Ascending aorta (tissue), 2 donors: ENCODE measurements at places on chromosomes 7 and 10. TPM values are rescaled to one million over a fixed set of nuclear protein-coding genes. Genes with fewer than 3 reads are reported as not detected.

DNA sequence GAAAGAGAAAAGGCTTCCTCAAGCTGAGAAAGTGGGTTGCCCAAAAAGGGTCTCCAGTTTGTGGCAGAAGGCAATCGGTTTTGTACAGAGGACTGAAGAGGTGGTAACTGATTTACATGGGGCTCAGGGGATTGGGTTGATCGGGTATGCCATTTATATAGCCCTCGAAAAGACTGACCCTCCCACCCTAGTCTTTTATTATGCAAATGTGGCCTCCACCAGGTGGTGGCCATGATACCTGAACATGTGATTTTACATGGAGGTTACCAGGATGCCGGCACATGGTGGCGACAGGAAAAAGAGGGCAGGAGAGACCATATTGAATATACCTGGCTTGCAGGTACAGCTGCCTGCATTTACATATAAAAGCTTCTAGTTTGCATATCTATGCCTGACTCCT lies 36.7 kb downstream of the ATE1 start:
- peaks cover 17% of the 10 kb centered on the region for H3K36me3 ChIP-seq
- H3K4me3 ChIP-seq: no peak overlapping the region

DNA sequence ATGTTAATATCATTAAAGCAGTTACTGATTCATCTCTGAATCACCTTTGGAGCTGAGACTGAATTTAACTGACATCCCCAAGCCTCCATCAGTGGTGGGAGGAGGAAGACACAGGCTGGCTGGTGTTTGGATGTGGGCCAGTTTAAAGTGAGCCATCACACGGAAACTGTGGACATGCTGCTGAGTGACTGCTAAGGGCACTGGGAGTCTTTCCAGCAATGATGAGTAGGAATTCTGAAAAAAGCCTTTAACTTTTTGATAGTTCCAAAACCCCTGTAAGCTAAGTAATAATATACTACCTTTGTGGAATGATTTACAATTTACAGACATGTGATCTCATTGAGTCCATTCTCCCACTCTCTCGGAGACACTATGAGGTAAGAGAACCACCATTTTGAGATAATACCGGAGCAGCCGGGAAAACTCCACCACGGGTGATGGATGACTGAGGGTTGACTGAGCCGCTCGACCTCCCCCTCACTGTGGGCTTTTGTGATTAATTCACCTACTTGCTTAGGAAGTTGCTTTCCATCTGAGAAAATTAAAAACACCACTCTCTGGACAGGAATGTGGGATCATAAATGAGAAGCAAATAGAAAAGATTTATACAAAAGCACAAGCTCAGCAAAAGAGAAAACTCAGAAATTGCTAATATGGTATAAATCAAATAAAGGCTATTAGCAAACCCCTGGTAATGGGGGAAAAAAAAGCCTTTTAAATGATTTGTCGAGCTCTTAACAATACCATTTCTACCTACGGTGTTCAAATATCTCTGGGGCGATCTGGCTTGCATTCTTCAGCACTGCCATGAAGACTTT lies 194.8 kb downstream of the FANK1 start:
- no peaks in the 10 kb centered on the region for H3K4me1 ChIP-seq
- no peak for DNase-seq
- no peak overlapping the region for H3K4me3 ChIP-seq
- H3K27ac ChIP-seq: no peak overlapping the region

GRCh38 chr7:152967958-152968357 lies 208.4 kb downstream of the ACTR3B start:
- DNase-seq: no peak
- no peaks in the 10 kb centered on the region for H3K4me1 ChIP-seq
- no peak overlapping the region for H3K27ac ChIP-seq
- no peaks in the 10 kb centered on the region for H3K36me3 ChIP-seq

DNA sequence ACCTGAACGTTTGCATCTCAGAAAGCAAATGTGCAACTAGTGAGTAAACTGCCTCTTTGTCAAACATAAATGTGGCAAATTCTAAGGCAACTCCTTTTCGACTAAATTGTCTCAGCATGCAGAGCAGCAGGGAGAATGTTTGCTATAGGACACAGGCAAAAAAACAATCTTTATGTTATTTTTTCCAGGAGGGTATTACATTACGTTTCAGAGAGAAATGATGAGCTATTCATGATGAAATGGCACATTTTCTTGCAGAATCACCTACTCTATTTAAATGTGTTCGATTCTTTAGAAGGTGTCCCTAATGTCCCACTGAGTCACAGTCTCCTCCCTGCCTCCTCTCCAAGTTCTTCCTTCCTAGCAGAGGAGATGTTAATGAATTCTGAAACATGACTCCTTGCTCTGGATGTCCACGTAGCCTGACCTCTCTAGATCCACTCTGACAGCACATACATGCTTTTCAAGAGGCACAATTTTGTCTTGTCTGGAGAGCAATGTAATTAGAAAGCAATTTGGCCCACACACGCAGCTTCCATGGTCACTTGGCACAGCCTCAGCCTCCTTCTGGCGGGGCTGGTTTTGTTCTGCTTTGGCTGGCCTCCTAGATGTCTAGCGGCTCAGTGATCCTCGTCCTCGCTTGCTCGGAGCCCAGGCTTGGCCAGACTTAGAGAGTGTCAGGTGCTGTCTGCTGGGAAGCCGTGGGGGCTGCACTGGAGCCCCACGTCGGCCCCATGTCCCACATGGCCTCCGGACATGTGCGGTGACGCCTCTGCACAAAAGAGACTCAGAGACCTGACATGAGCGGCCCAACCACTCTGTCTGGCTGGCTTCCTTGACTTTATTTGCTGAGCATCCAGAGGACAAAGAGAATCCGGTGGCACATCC lies 125.7 kb upstream of the ZNF438 start:
- no peaks in the 10 kb centered on the region for H3K27me3 ChIP-seq
- peaks cover 16% of the 10 kb centered on the region for H3K4me1 ChIP-seq
- peak overlapping the region; percentile 9 for H3K4me3 ChIP-seq

- no peaks in the 10 kb centered on the region for H3K36me3 ChIP-seq
- no peaks in the 10 kb centered on the region for H3K27me3 ChIP-seq
- no peak for DNase-seq
- no peak overlapping the region for H3K27ac ChIP-seq
- no peak overlapping the region for H3K4me3 ChIP-seq
- H3K4me1 ChIP-seq: no peaks in the 10 kb centered on the region
Measured at GRCh38 chr7:116135306-116135705, 75.0 kb upstream of the TES start.

GRCh38 chr7:99314504-99314903 lies 11.2 kb upstream of the ARPC1A start:
- H3K36me3 ChIP-seq: no peaks in the 10 kb centered on the region
- no peak overlapping the region for H3K4me3 ChIP-seq
- H3K4me1 ChIP-seq: peaks cover 5% of the 10 kb centered on the region
- no peak overlapping the region for H3K27ac ChIP-seq
- no peaks in the 10 kb centered on the region for H3K27me3 ChIP-seq
- DNase-seq: no peak

DNA sequence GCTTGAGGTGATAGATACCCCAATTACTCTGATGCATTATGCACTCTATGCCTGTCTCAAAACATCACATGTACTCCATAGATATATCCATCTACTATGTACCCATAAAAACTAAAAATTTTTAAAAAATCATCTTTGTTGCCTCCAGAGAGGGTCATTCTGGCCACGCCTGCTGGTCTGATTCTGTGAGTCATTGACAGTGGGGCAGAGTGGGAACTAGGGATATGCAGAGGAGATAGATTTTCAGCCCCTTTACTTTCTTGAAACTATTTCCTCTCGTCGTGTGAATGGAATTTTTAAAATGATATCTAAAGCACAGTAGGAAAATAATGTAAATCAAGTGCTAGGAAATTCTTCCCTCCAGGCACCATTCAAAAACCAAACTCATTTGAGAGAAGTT lies 715.0 kb upstream of the NRP1 start:
- H3K4me1 ChIP-seq: no peaks in the 10 kb centered on the region
- no peak for DNase-seq
- no peak overlapping the region for H3K4me3 ChIP-seq
- H3K27me3 ChIP-seq: no peaks in the 10 kb centered on the region

- H3K4me3 ChIP-seq: peak overlapping the region; percentile 92
- no peaks in the 10 kb centered on the region for H3K36me3 ChIP-seq
- H3K27me3 ChIP-seq: no peaks in the 10 kb centered on the region
- peaks cover 11% of the 10 kb centered on the region for H3K4me1 ChIP-seq
- no peak for DNase-seq
Measured at GRCh38 chr7:4683043-4683883, 1.2 kb downstream of the FOXK1 start.

- H3K36me3 ChIP-seq: no peaks in the 10 kb centered on the region
- no peak for DNase-seq
- no peak overlapping the region for H3K27ac ChIP-seq
Measured at GRCh38 chr10:25114036-25114411, 60.8 kb upstream of the GPR158 start.

- H3K27ac ChIP-seq: peak overlapping the region; percentile 95
- DNase-seq: peak; percentile 87
- no peaks in the 10 kb centered on the region for H3K36me3 ChIP-seq
- H3K4me1 ChIP-seq: peaks cover 25% of the 10 kb centered on the region
Measured at GRCh38 chr7:157273208-157274093, 63.4 kb upstream of the DNAJB6 start.

- H3K27me3 ChIP-seq: no peaks in the 10 kb centered on the region
- H3K27ac ChIP-seq: no peak overlapping the region
- DNase-seq: no peak
- H3K36me3 ChIP-seq: no peaks in the 10 kb centered on the region
Measured at GRCh38 chr7:112238852-112239610, 32.5 kb downstream of the ZNF277 start.

GRCh38 chr10:387909-388660 lies 252.8 kb downstream of the ZMYND11 start:
- H3K27ac ChIP-seq: no peak overlapping the region
- DNase-seq: no peak
- no peak overlapping the region for H3K4me3 ChIP-seq
- peaks cover 27% of the 10 kb centered on the region for H3K36me3 ChIP-seq

GRCh38 chr7:99326408-99326782 lies 697 bp downstream of the ARPC1A start:
- no peaks in the 10 kb centered on the region for H3K36me3 ChIP-seq
- H3K4me3 ChIP-seq: peak overlapping the region; percentile 82
- no peak for DNase-seq
- no peaks in the 10 kb centered on the region for H3K27me3 ChIP-seq
- peaks cover 41% of the 10 kb centered on the region for H3K4me1 ChIP-seq
- peak overlapping the region; percentile 84 for H3K27ac ChIP-seq

- peak; percentile 31 for DNase-seq
- no peaks in the 10 kb centered on the region for H3K36me3 ChIP-seq
- H3K4me3 ChIP-seq: peak overlapping the region; percentile 59
- peaks cover 28% of the 10 kb centered on the region for H3K27me3 ChIP-seq
- no peaks in the 10 kb centered on the region for H3K4me1 ChIP-seq
Measured at GRCh38 chr7:157689269-157690057, 352.7 kb downstream of the DNAJB6 start.

DNA sequence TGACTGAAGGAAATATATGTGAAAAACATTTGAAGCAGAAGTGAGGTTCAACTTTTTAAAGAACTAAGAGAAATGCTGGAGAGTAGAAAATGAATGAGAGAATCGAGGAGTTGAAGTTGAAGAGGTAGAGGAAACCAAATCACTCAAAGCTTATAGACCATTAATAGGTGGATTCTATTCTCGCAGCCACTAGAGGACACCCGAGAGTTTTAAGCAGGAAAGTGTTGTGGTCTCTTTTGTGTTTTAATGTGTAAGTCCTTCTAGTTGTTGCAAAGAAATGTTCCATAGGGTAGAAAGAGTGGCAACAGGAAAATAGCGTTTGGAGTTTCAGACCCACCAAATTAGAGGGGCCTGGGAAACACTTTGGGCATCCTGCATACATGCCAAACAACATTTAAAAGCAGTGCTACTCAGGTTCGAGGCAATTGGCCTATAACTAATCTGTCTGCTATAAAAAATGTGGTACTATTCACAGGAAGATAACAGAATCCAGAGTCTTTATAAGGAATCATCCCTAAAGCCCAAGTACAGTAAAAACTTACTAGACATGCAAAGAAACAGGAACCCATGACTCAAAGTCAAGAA lies 75.3 kb upstream of the TAS2R16 start:
- no peaks in the 10 kb centered on the region for H3K27me3 ChIP-seq
- DNase-seq: no peak
- H3K36me3 ChIP-seq: no peaks in the 10 kb centered on the region
- H3K4me3 ChIP-seq: no peak overlapping the region
- H3K4me1 ChIP-seq: no peaks in the 10 kb centered on the region

- no peaks in the 10 kb centered on the region for H3K36me3 ChIP-seq
- no peak overlapping the region for H3K27ac ChIP-seq
- H3K4me1 ChIP-seq: no peaks in the 10 kb centered on the region
- H3K27me3 ChIP-seq: no peaks in the 10 kb centered on the region
Measured at GRCh38 chr10:106175760-106176377, 988.6 kb downstream of the SORCS1 start.

GRCh38 chr7:49821181-49821580 lies 47.7 kb downstream of the VWC2 start:
- no peaks in the 10 kb centered on the region for H3K36me3 ChIP-seq
- H3K27ac ChIP-seq: no peak overlapping the region
- H3K27me3 ChIP-seq: no peaks in the 10 kb centered on the region
- no peak overlapping the region for H3K4me3 ChIP-seq
- no peak for DNase-seq

Gene GALNT17
- 29.8 TPM for total RNA-seq

Gene SLC39A12
- not detected for total RNA-seq

Gene ADAP1
- total RNA-seq: 44.5 TPM

Gene UTF1
- not detected for total RNA-seq
